Prostate gland (tissue), 2 donors: ENCODE measurements at places on chromosomes 16 and 17. TPM values are rescaled to one million over a fixed set of nuclear protein-coding genes. Genes with fewer than 3 reads are reported as not detected.

DNA sequence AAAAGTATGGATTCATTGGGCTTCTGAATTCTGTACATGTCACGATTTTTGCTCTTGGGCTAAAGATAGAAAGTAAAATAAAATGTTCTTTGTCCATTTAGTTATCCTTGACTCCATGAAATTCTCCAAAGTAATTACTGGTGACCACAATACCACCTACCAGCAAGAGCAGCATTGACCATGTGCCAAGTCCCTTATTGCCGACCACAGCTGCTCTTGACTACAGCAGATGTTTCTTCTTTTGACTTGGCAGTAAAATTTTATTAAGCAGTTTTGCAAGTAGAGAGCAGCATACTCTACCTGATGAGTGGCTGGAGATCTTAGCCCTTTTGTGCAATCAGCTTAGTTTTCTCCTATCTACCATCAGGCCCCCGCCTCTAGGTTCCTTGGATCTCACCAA lies 152.2 kb upstream of the TBX2 start:
- no peak for DNase-seq
- H3K4me1 ChIP-seq = no peaks in the 10 kb centered on the region
- H3K27me3 ChIP-seq = no peaks in the 10 kb centered on the region
- H3K36me3 ChIP-seq = no peaks in the 10 kb centered on the region

DNA sequence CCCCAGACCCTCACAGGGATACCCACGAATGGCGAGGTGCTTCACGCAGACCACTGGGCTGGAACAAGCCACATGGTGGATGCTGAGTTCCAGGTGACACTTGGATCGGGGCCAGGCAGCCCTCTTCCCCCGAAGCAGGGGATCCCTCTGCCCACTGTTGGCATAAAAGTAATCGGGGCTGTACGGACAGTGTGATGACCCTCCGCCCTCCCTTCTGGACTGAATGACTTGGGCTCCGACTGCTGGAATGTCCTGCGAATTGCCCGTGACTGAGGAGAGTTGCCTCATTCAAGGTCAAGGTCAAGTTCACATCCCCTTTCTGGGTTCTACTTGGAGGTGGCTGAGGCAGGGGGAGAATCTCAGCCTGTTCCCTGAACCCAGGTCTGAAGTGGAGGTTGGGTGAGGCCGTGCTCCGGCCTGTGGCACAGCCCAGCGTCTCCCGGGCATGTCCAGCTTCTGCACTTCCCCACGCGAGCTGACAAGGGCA lies 28.5 kb upstream of the CREBBP start:
- H3K4me1 ChIP-seq = no peaks in the 10 kb centered on the region
- H3K4me3 ChIP-seq = no peak overlapping the region
- no peaks in the 10 kb centered on the region for H3K36me3 ChIP-seq
- H3K27me3 ChIP-seq = no peaks in the 10 kb centered on the region
- DNase-seq = no peak

DNA sequence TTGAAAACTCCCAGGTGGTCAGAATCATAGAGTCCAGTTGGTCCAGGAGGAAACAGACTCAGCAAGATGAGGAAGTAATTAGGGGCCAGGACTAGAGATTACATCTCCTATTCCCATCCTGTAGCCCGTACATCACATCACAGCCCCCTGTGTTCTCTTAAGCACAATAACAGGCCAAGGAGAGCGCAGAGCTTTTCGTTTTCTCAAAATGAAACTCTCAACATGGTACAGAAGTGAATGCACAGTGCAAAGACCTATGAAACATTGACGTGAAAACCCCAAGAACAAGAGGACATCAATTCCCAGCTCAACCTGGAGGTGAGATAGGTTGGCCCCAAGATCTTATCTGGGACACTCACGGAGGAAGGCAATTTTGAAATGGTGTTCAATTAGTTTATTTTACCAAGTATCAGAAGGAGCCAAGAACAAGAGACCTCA lies 9.0 kb downstream of the PIK3R5 start:
- no peak for DNase-seq
- no peaks in the 10 kb centered on the region for H3K36me3 ChIP-seq
- H3K4me1 ChIP-seq = no peaks in the 10 kb centered on the region
- no peaks in the 10 kb centered on the region for H3K27me3 ChIP-seq
- H3K27ac ChIP-seq = no peak overlapping the region
- H3K4me3 ChIP-seq = no peak overlapping the region

DNA sequence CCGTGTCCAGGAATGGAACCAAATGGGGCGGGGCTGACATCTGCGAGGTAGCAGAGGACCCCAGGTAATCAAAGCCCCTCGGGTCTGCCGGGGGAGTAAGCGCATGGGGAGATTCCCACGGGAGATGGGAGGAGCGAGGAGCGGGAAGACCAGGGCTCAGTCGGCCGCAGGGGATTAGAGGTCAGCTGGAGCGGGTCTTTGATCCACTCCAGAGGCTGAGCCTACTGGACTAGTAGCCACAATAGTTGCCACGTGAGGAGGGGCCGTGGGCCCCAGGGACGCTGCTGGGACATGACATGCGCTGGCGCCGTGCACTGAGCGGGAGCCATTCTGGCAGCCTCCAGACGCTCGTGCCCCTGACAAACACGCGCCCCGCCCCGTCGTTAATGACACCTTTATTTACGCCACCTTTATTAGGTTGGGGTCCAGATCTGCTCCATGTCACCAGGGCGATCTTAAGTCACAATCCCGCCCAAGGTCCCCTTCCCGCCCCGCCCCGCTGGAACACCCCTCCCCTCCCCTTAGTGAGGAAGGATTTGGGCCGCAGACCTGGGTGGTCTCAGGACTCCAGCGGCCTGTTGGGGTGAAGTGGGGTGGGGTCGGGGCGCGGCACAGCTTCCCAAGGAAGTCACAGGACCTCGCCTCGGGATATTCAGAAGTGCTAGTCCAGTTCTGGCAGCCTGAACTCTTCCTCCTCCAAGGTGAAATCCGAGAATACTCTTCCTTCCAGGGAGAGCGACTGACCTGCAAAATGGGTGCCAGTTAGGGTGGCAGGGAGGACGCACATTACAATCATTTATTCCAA lies 15.0 kb downstream of the PPY start:
- H3K4me3 ChIP-seq = peak overlapping the region; percentile 24
- H3K27me3 ChIP-seq = no peaks in the 10 kb centered on the region
- peak overlapping the region; percentile 8 for H3K27ac ChIP-seq
- no peaks in the 10 kb centered on the region for H3K36me3 ChIP-seq
- peak; percentile 13 for DNase-seq

- H3K4me1 ChIP-seq = no peaks in the 10 kb centered on the region
- no peaks in the 10 kb centered on the region for H3K36me3 ChIP-seq
- H3K27me3 ChIP-seq = no peaks in the 10 kb centered on the region
- DNase-seq = no peak
- H3K27ac ChIP-seq = no peak overlapping the region
Measured at GRCh38 chr17:47246120-47246519, 7.5 kb upstream of the ITGB3 start.

DNA sequence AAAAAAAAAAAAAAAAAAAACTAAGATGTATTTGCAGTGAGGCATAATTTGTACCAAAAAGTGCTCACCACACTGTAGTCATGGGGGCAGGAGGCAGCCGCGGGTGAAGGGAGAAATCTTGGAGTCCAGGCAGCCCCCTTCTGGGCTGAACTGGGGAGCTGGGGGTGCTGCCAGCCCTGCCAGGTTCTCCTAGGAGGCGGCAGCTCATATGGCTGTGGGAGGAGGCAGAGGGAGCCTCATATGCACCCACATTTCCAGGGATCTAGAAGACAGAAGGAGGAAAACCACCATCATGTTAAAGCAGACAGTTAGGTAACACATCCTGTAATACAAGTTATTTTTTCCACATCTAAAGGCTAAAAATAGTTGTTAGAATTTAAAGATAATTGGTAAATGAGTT lies 16.3 kb downstream of the MAPT start:
- H3K27ac ChIP-seq = no peak overlapping the region
- H3K4me3 ChIP-seq = no peak overlapping the region
- no peaks in the 10 kb centered on the region for H3K36me3 ChIP-seq
- no peaks in the 10 kb centered on the region for H3K4me1 ChIP-seq
- H3K27me3 ChIP-seq = no peaks in the 10 kb centered on the region

DNA sequence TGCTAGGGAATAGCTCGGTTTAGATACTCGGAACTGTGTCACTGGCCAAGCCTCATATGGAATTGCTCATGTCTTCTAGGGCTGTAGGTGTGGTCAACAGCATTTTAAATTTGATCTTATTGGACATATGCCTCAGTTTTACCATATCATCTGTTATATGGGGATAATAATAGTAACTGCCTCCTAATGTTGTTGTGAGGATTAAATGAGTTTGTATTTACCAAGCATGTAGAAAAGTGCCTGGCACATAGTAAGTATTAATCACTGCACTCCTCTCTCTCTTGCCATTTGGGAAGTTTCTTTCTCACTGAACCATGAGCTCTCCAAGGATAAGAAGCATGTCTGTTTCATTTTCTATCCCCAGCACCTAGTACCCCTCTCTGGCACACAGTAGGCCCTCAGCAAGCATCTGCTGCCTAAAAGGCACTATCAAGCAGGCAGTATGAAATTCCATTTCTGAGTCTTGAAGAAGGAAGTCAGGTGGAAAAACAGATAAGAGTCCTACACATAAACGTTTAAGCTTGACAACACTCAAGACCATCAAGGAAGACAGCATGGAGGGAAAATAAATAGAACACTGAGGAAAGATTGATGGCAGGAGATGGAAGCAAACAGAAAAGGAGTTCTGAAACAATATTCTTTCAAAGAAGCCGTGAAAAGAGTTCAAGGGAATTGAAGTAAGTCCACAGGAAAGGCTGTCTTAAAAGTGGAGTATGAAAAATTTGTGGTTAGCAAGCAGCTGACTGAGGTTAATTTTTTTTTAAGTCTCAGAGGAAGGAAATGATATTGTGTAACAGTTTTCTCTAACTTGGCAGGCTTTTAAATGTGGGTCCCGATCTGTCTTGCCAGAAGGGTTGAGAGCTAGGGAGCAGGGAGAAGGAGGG lies 2.2 kb upstream of the ATP6V0A1 start:
- no peak overlapping the region for H3K4me3 ChIP-seq
- no peaks in the 10 kb centered on the region for H3K4me1 ChIP-seq
- no peaks in the 10 kb centered on the region for H3K36me3 ChIP-seq
- no peaks in the 10 kb centered on the region for H3K27me3 ChIP-seq
- no peak for DNase-seq

GRCh38 chr16:11258553-11259492 lies 2.8 kb upstream of the SOCS1 start:
- no peak for DNase-seq
- no peaks in the 10 kb centered on the region for H3K27me3 ChIP-seq
- no peak overlapping the region for H3K27ac ChIP-seq

GRCh38 chr17:10879190-10879836 lies 41.4 kb upstream of the PIRT start:
- H3K27ac ChIP-seq = no peak overlapping the region
- DNase-seq = peak; percentile 37

- no peak overlapping the region for H3K4me3 ChIP-seq
- DNase-seq = peak; percentile 73
- no peaks in the 10 kb centered on the region for H3K36me3 ChIP-seq
- no peak overlapping the region for H3K27ac ChIP-seq
- peaks cover 6% of the 10 kb centered on the region for H3K27me3 ChIP-seq
Measured at GRCh38 chr16:1105888-1106620, 10.0 kb upstream of the C1QTNF8 start.

DNA sequence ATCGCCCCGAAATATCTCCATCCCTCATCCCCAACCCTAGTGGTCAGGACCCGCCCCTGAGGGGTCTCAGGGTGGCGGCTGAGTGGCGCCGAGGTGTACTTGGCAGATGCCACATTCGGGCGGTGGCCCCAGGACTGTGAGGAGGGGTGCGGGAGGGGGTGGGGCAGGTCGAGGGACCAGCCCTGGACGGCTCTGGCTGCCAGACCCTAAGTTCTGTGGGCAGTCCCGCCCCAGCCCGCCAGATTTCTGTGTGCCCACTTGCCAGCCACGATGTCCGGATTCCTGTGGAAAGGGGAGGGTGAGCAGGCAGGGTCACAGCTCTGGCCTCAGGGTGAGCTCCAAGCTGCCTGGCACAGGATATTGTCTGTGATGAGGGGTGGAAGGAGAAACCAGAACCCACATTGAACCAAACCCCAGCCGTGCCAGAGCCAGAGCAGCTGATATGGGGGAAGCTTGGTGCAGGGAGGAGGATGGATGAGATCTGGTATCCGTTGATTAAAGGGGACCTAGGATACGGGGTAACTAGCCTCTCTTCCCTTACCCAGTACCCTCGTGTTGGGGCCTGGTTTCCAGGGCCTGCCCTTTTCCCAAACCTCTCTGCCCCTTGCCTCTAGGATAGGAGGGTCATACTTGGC lies 1.1 kb upstream of the CHAD start:
- H3K27me3 ChIP-seq = no peaks in the 10 kb centered on the region
- H3K36me3 ChIP-seq = no peaks in the 10 kb centered on the region
- H3K4me3 ChIP-seq = no peak overlapping the region
- H3K4me1 ChIP-seq = peaks cover 10% of the 10 kb centered on the region

DNA sequence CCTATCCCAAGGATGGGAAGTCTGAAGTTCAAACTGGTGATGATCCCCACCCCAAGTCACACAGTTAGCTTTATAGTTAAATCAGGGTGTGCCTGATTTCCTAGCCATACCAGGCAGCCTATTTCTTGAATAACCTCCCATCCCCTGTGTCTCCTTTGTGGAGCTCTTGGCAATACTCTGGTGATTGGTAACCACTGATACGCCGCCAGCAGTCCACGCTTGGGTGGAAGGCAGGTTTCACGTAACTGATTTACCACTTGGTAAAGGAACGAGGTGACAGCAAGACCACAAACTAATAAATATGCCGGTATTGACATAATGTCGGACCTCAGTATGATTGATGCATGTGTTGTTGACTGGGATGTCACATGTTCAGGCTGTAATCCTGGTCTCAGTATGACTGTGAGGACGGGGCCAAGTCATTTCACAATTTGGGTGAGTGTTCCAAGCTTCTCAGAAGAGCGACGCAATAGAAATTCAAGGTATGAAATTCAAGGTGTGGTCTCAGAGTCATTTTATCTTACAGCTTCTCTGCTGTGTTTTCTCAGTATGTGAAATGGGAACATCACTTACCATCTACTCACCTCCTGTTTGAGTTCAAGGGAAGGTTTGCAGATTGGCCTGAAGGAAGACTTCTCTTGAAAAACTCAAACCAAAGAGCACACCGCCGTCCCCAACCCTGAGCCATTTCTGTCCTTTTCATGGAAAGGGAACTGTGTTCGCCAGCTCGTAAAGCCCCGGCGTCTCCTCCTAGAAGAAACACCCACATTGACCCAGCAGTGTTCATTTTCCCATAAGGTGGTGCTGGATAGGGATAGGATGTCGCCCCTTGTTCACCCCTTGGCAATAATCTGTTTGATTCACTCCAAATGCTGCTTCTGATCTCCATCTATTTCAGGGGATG lies 678.9 kb downstream of the WWOX start:
- no peaks in the 10 kb centered on the region for H3K36me3 ChIP-seq
- H3K27ac ChIP-seq = no peak overlapping the region
- H3K27me3 ChIP-seq = no peaks in the 10 kb centered on the region
- no peak overlapping the region for H3K4me3 ChIP-seq
- no peaks in the 10 kb centered on the region for H3K4me1 ChIP-seq

GRCh38 chr17:79033046-79033616 lies 9.2 kb downstream of the C1QTNF1 start:
- H3K4me1 ChIP-seq = peaks cover 14% of the 10 kb centered on the region
- H3K27me3 ChIP-seq = no peaks in the 10 kb centered on the region

Gene CACNA1G
- 3.4 TPM for total RNA-seq

Gene EVI2A
- 2.6 TPM for total RNA-seq

Gene TM4SF5
- not detected for total RNA-seq

Gene ZNF668
- total RNA-seq = 15.6 TPM

Gene RASD1
- 124 TPM for total RNA-seq
